CMK (cell line): ENCODE measurements at places on chromosomes 11 and 22.

GRCh38 chr22:22711532-22711913 lies 67.1 kb downstream of the GGTLC2 start:
- DNase-seq, result no peak

GRCh38 chr22:19853879-19854777 lies 546 bp downstream of the GNB1L start:
- no peak for DNase-seq

GRCh38 chr11:20160425-20161229 lies at the start of gene DBX1:
Gene DBX1, minus strand, starts transcription at chr11:20160475. Its CDS starts 151 bp downstream, at chr11:20160324.
- no peak for DNase-seq

DNA sequence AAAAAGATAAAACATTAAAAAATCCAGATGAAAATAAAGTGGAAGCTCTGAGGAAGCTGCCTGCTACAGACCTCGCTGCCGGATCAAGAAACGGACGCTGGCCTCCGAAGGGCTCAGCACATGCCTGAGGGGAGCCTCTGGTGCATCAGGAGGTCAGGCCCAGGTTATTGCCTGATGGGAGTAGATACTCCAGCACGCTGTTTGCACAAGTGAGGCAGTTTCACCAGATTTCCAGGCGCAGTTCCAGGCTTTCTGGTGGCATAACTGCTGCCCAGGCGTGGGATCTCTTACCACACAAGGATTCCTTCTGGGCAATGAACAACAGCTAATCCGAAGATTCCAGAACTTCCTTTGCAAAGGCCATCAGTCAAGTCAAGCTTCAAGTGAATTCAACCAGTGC lies 154.2 kb downstream of the MPPED1 start:
- no peak for DNase-seq

- no peak for DNase-seq
Measured at GRCh38 chr11:96055706-96056387, 131.9 kb upstream of the MTMR2 start.

- no peak for DNase-seq
Measured at GRCh38 chr11:17839450-17839849, 104.9 kb downstream of the KCNC1 start.

GRCh38 chr11:78170413-78170812 lies 18.0 kb downstream of the KCTD21 start:
- DNase-seq, result no peak

- DNase-seq, result no peak
Measured at GRCh38 chr11:103807806-103808205, 228.6 kb upstream of the DDI1 start.

- no peak for DNase-seq
Measured at GRCh38 chr22:29773233-29773632, 6.1 kb downstream of the UQCR10 start.

- DNase-seq, result no peak
Measured at GRCh38 chr22:27836181-27836580, 34.6 kb upstream of the MN1 start.

- no peak for DNase-seq
Measured at GRCh38 chr11:39741066-39741465, 1718.4 kb downstream of the LRRC4C start.

DNA sequence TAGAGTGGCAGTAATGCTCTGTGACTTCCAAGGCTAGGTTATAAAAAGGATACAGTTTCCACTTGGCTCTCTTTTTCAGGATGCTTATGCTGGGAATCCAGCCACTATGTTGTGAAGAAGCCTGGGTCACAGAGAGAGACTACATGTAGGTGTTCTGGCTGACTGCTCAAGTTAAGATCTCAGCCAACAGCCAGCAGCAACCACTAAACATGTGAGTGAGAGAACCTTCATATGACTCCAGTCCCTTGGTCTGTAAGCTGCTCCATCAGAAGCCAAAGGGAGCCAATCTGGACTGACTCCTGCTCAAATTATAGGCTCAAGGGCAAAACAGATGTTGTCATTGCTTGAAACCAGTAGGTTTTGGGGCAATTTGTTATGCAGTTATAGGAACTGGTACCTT lies 162.7 kb downstream of the MAML2 start:
- DNase-seq, result no peak

- DNase-seq, result no peak
Measured at GRCh38 chr11:107824668-107825369, 33.8 kb downstream of the SLC35F2 start.

DNA sequence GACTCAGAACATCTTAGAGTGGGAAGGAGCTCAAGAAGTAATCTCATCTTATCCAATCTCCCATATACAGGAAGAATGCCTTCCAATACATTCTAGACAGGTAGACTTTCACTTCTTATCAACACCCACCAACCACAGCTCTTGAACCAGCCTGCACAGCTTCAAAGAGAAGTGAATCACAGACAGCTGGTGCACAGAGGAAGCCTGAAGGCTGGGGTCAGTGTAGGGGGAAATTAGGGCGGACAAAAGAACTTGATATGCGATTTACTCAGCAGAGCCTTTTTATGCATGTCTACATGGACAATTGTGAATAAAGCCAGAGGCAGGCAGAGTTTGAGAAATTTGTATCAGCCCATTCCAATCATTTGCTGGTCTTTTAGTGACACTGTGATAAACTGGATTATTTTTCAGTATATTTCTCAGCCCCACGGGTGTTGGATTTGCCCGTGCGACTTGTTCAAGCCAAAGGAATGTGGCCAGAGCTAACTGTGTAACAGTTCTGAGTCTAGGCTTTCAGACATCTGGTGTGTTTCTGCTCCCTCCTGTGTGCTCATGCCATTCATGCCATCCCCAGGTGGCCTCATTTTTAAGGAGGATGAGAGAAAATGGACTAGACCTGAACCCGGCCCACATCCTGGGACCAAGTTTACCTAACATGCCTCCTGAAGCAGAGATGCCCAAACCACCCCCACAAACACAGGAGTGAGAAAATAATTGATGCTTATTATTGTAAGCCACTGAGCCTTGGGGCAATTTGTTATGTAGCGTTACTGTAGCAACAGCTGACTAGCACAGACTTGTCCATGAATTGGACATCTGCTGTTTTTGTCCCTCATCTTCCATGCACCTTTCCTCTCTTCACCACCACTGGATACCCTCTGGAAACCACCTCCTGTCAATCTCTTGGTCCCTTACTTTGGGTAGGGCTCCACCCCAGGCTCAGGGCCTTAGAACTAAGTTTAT lies 137.5 kb upstream of the HSD17B12 start:
- no peak for DNase-seq

GRCh38 chr11:112626731-112627130 lies 334.5 kb upstream of the NCAM1 start:
- no peak for DNase-seq

DNA sequence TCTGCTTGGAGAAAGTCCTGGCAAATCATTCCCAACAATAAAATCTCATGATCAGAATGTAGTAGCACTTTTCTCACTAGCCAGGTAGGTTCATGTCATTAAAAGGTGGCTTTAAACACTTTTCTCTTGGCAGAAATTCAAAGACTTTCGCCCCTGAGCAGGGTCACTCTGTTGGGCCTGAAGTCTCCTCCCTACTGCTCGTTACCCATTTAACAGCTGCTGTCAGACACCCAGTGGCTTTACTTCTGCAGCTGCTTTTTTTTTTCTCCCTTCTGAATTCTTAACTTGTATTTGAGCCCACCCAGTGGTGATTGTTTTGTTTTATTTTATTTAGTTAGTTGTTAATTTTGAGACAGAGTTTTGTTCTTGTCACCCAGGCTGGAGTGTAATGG lies 25.0 kb downstream of the ARHGAP8 start:
- no peak for DNase-seq

DNA sequence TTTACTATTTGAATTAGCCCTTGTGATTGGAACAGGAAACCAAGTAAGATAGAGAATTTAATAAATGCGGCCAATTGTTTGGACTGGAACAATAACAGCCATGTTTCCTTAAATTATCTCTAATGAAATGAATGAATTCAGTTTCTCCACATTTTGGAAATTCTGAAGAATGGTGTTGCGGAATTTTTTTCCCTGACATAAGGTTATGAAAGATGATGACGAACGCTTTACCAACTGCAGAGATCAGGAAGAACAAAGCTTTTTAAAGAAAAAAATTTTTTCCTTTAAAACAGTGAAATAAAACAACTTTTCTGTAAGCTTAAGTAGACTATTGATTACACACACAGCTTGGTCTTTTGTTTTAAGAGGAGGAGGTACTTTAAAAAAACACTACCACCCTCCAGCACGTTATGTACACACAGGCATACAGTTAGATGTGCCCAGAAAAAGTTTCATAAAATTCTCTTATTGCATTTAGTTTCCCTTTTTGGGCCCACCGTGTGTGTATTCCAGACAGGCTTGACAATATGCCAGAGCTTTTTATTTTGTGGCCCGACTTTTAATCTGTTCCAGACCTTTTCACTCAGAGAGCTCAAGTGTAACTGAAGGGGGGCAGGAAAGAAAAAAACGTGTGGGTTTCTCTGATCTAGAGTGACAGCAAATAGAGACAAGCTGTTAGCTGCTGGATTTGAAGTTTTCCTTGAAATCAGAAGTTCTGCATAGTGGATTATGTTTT lies 77.3 kb downstream of the YAP1 start:
- no peak for DNase-seq

- no peak for DNase-seq
Measured at GRCh38 chr11:62221498-62221897, 13.0 kb downstream of the SCGB2A1 start.
